ENCODE measurements at places on chromosomes 6 and 20. TPM values are rescaled to one million over a fixed set of nuclear protein-coding genes. Genes with fewer than 3 reads are reported as not detected.

Gene HLA-DPA1
- total RNA-seq: not detected

- no peaks in the 10 kb centered on the region for H3K4me1 ChIP-seq
- H3K27ac ChIP-seq: no peak overlapping the region
- no peaks in the 10 kb centered on the region for H3K36me3 ChIP-seq
- no peak for DNase-seq
- H3K27me3 ChIP-seq: no peaks in the 10 kb centered on the region
Observed at GRCh38 chr6:80641591-80641990, 535.1 kb downstream of the BCKDHB start.

Gene MAP1LC3A
- 0.10 TPM for total RNA-seq

- peaks cover 16% of the 10 kb centered on the region for H3K4me1 ChIP-seq
- peaks cover 5% of the 10 kb centered on the region for H3K36me3 ChIP-seq
- H3K27ac ChIP-seq: no peak overlapping the region
- no peak overlapping the region for H3K4me3 ChIP-seq
Observed at GRCh38 chr6:114051031-114051430, 80.1 kb upstream of the HDAC2 start.

Gene CYP39A1
- 2.6 TPM for total RNA-seq

Gene AVP
- total RNA-seq: not detected

Gene TMEM170B
- 1.0 TPM for total RNA-seq

Data from SJCRH30 (cell line).